Effector CD4-positive, alpha-beta T cell (primary cell): ENCODE measurements at places on chromosomes 1 and 21.

GRCh38 chr1:109210058-109210457 lies 3.7 kb upstream of the SARS1 start:
- no peak for DNase-seq

DNA sequence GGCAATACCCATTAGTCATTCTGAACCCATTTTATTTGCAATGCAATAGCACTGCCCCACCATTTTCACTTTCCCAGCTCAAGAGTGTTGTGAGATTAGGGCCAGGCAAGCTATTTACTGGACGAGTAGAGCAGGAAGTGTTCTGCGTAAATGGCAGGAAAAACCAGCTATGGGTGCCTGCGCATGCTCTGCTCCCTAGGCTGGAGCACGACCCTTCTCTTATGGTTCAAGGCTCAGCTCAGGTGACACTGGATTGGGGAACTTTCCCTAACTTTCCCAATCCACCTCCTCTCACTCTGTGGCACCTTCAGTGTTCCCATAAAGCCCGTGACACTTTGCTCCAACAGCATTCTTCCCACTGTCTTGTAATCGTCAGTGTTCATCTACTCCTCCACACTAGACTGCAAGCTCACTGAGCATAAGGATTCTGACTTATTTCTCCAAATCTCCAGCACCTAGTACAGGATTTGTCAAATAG lies 3.6 kb upstream of the MAN1A2 start:
- no peak for DNase-seq

DNA sequence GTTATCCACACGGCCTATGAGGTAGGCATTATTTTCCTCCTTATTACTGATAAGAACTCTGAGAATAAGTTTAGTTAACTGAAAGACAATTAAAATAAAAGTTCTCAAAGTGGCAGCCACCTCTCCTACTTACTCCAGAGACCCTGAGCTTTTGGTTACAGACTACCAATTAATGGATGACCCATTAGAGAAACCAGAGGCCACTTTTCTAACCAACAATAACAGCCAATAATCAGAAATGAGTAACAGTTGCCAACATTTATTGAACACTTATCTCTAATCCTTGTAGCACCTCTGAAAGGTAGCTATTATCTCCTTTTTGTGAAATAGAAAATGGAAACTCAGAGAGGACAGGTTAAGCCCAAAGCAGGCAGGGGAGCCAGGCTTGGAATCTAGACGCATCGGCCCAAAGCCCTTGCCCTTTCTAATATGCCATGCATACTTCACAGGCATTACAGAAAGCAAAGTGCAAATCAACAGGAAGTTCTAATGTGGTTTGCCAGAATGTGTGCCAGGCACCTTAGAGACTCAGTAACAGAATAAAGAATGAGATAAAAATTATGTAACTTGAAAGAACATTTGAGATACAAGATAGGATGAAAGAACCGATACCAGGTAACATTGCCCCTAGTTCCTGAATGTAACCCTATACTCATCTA lies 50.0 kb downstream of the BEND5 start:
- DNase-seq = no peak

- no peak for DNase-seq
Observed at GRCh38 chr21:31647650-31648049, 11.8 kb upstream of the SOD1 start.

GRCh38 chr1:8307628-8308027 lies 10.3 kb upstream of the SLC45A1 start:
- no peak for DNase-seq

- DNase-seq = no peak
Observed at GRCh38 chr21:27258742-27259448, 292.0 kb upstream of the ADAMTS5 start.

GRCh38 chr1:33258788-33259274 lies 2.5 kb downstream of the ZNF362 start:
- DNase-seq = no peak
